ENCODE measurements at places on chromosomes 6 and 20. TPM values are rescaled to one million over a fixed set of nuclear protein-coding genes. Genes with fewer than 3 reads are reported as not detected.
A peak's percentile ranks its signal among the peaks of the same experiment; 100 is the strongest.

GRCh38 chr6:13452346-13453117 lies 34.9 kb downstream of the GFOD1 start:
- DNase-seq = no peak
- no peak overlapping the region for H3K27ac ChIP-seq

The SLC22A16 gene
- not detected for total RNA-seq

The SAMD5 gene
- total RNA-seq = 0.72 TPM

The BACH2 gene
- total RNA-seq = 0.41 TPM

The MUCL3 gene
- not detected for total RNA-seq

DNA sequence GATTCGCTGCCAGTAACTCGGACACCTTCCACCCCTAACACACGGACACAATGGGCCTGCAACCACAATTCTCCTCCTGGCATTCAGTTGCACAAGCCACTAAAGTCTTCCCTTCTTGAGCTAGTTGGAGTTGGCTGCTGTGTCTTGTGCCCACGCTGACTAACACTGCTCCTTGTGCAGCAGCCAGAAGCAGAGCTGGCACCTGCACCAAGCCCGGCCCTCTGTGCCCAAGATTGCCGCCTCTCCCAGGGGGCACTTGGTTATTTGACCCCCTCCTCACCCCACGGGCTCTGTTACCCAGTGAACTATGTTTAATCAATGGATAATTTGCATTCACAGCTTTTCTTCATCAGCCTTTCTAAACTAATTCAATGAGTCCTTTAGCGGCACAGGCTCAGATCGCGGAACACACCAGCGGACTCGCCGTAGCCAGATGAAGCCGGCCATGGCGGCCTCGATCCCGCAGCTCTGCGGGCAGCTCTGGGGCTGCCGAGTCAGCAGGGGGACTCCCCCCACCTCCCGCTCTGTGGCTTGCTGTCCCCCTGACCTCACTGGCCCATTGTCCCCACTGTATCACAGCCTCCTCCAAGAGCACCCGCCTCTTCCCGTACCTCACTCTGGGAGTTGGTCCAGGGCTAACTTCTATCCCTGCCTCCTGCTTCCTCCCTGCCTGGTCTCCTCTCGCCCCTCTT lies 94.8 kb upstream of the AFDN start:
- no peaks in the 10 kb centered on the region for H3K4me1 ChIP-seq
- no peak overlapping the region for H3K4me3 ChIP-seq
- H3K27me3 ChIP-seq = no peaks in the 10 kb centered on the region
- peak; percentile 39 for DNase-seq
- H3K36me3 ChIP-seq = no peaks in the 10 kb centered on the region
- no peak overlapping the region for H3K27ac ChIP-seq

- H3K27ac ChIP-seq = no peak overlapping the region
- no peaks in the 10 kb centered on the region for H3K27me3 ChIP-seq
- no peaks in the 10 kb centered on the region for H3K36me3 ChIP-seq
- no peak overlapping the region for H3K4me3 ChIP-seq
These were observed 159.2 kb downstream of the ANKRD60 start for GRCh38 chr20:58069207-58069606.

The HTR1B gene
- total RNA-seq = 0.06 TPM

DNA sequence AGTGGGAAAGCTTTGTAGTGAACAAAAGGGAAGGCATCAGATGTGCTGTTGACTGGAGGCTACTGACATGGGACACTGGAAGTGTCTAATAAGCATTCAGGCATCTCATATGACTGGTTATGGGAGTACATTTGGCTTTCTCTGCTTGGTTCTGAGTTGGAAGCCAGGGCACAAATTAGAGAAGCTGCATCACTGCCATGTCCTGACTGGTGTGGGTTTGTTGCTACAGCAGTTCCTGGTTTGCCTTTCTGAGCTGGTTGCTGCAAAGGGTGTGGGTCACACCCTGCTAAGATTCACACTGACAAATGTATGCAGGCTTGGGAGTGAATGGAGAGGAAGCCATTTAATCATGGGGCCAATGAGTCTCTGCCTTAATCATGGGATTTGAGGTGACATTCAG lies 36.2 kb upstream of the NANP start:
- H3K4me3 ChIP-seq = no peak overlapping the region
- no peaks in the 10 kb centered on the region for H3K27me3 ChIP-seq
- no peaks in the 10 kb centered on the region for H3K36me3 ChIP-seq
- H3K27ac ChIP-seq = no peak overlapping the region

- DNase-seq = no peak
- no peaks in the 10 kb centered on the region for H3K36me3 ChIP-seq
- H3K4me3 ChIP-seq = no peak overlapping the region
- H3K27me3 ChIP-seq = no peaks in the 10 kb centered on the region
- H3K4me1 ChIP-seq = no peaks in the 10 kb centered on the region
These were observed 116.4 kb upstream of the KCNQ5 start for GRCh38 chr6:72505446-72505845.

DNA sequence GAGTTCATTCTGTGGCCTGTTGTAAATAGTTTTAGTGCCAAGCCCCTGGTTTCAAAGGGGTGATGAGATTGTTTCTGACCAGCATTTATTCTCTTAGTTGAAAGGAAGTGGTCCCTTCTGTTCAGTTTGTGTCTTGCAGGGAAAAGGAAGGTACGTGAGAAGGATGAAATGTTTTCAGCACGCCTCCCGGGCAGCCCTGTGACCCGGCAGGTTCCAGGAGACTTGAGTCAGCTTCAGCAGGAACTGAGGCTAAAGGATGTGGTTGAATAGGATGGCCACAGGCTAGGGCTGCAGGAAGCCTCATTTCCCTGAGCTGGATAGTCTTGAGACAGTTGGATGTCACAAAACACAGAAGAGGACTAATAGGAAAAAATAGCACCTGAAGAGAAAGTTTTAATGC lies 132.4 kb upstream of the SYNDIG1 start:
- no peak overlapping the region for H3K27ac ChIP-seq
- H3K27me3 ChIP-seq = no peaks in the 10 kb centered on the region
- H3K4me1 ChIP-seq = no peaks in the 10 kb centered on the region
- H3K4me3 ChIP-seq = no peak overlapping the region

The SLC26A8 gene
- 0.10 TPM for total RNA-seq

DNA sequence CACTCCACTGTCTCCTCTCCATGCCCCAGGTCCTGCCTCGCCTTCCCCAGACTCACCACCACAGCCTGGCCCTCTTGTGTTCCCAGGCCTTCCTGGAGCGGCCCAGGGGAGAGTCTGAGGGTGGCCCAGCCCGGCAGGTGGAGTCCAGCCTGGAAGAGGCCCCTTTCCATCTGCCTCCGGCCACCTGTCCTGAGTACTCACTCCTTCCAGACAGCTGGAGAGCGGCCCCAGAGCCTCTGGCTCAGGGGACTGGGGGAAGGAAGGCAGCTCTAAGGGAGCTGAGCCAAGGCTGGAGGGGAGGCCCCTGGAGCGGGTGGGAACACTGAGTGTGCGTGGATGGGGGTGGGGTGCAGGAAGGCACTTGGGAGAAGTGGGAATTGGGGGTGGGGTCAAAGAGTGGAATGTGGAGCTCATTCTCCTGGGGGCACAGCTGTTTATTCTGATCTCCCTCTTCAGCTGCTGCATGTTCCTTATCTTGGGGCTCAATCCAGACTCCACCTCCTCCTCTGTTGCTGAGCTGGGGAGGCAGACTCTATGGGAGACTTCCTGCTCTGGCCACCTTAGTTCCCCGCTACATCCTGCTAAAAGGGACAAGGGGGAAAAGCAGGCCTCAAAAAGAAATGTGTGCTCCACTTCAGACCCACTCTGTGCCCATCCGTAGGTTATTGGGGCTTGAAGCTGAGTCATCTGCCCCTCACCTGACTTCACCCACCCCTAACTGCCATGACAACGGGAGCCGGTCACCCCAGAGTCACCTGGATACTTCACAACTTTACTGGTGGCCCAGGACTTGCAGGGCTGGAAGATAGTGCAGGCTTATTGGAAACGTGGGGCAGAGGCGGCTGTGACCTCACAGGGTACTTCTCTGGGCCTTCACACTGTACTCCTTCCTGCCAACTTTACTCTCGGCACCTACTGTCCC lies 19.5 kb upstream of the TAF8 start:
- no peaks in the 10 kb centered on the region for H3K27me3 ChIP-seq
- no peak for DNase-seq
- H3K4me1 ChIP-seq = peaks cover 3% of the 10 kb centered on the region
- no peak overlapping the region for H3K4me3 ChIP-seq

DNA sequence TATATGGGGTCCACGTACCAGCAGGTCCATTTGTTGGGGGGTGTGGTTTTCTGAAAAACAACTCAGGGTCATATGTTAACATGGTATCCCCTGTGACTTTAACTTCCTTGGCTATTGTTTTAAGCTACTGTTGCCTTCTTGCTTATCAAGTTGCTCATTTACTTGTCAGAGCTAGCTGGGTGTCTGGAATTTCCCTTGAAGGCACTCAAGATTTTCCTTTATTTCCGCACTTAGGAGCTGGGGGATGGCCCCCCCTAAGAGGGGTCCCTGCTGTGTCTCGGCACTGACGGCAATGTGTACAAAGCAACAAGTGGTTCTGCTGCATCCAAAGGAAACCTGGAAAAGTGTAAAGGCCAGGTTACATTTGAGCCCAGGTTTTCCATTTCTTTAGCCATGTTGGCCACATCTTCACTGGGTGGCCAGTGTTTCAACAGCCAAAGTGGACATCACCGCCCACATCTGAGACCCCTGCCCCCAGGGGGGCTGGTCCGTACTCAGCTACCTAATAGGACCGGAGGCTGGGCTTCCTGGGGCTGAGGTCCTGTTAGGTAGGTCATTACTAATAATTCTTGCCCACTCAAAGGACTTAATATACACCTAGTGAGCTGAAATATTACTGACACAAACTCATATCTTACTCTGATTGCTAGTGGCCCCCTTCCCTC lies 24.8 kb upstream of the SYNDIG1 start:
- H3K4me1 ChIP-seq = no peaks in the 10 kb centered on the region
- H3K27ac ChIP-seq = no peak overlapping the region
- DNase-seq = no peak

DNA sequence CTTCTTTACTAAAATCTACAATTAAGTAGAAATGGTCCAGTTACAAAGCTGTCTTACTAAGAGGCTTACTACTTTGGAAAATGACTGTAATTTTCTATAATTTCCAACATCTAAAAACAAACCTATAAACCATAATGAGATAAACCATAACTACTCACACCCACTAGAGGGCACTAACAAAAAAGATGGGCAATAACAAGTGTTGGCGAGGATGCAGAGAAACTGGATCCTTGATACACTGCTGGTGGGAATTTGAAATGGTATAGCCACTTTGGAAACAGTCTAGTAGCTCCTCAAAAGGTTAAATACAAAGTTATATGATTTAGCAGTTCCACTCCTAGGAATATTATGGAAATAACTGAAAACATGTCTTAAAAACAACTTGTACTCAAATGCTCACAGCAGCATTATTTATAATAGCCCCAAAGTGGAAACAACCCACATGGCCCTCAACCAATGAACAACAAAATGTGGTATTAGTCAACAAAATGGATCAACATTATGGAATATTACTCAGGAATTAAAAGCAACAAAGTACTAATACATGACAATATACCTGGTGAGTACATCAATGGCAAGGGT lies 50.6 kb downstream of the GJA10 start:
- no peak overlapping the region for H3K4me3 ChIP-seq
- no peak for DNase-seq
- H3K27me3 ChIP-seq = no peaks in the 10 kb centered on the region
- H3K27ac ChIP-seq = no peak overlapping the region
- H3K36me3 ChIP-seq = no peaks in the 10 kb centered on the region

- H3K36me3 ChIP-seq = no peaks in the 10 kb centered on the region
- no peak for DNase-seq
- H3K4me3 ChIP-seq = no peak overlapping the region
- H3K27me3 ChIP-seq = no peaks in the 10 kb centered on the region
These were observed 495 bp upstream of the ARMC2 start for GRCh38 chr6:108847738-108848115.

DNA sequence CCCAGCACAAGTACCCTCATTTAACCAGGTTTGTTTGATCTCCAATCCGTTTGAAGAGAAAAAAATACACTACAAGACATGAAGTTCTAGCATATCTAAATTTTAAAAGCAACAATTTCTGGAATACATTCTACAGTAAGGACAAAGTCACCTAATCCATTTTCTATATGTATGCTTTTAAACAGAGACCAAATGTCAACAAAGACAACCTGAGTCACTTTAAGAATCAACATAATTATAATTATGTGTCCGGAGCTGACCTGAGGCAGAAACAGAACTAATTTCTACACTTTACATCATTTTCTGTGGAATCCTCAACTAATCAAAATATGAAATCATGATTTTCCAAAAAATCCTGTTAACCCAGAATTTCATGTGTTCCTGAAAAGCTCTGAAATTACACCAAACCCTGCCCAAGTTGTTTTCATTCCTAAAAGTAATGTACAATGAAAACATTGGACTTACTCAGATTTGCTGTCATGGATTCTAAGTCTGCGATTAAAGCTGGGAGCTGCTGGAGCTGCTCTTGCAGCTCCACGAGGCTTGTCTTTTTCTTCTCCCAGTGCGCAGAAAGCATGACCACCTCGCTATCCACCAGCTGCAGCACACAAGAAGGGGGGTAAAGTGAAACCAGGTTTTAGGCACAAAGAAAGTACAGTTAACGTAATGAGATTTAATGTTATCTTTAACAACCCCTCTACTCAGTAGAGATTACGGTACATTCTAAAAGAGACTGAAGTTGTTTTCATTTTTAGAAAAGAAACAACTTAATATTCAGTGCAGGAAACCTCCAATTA lies 35.8 kb downstream of the DTNBP1 start:
- H3K27ac ChIP-seq = no peak overlapping the region
- DNase-seq = no peak
- no peak overlapping the region for H3K4me3 ChIP-seq
- H3K4me1 ChIP-seq = peaks cover 18% of the 10 kb centered on the region
- H3K27me3 ChIP-seq = no peaks in the 10 kb centered on the region

DNA sequence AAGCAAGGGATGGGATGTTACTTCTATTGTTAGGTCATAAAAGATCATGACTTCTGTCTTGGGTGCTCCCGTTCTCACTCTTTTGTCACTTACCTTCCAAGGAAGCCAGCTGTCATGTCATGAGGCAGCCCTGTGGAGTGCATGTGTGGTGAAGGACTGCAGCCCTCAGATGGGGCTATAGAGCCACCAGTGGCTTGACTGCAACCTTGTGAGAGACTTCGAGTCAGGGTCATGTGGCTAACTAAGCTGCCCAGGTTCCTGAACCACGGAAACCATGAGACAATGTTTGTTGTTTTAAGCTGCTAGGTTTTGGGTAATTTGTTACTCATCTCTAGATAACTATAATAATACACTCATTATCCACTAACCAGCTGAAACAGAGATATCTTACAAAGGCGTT lies 477.1 kb downstream of the BTBD3 start:
- no peak overlapping the region for H3K27ac ChIP-seq
- H3K36me3 ChIP-seq = no peaks in the 10 kb centered on the region

GRCh38 chr6:106180208-106180607 lies 94.1 kb downstream of the PRDM1 start:
- no peaks in the 10 kb centered on the region for H3K27me3 ChIP-seq
- H3K27ac ChIP-seq = no peak overlapping the region

- no peaks in the 10 kb centered on the region for H3K36me3 ChIP-seq
- peaks cover 12% of the 10 kb centered on the region for H3K4me1 ChIP-seq
- peak overlapping the region; percentile 49 for H3K27ac ChIP-seq
- DNase-seq = peak; percentile 73
- H3K27me3 ChIP-seq = no peaks in the 10 kb centered on the region
- no peak overlapping the region for H3K4me3 ChIP-seq
These were observed 200.9 kb downstream of the EDN1 start for GRCh38 chr6:12490904-12491571.

GRCh38 chr6:5278047-5278446 lies 16.7 kb downstream of the FARS2 start:
- DNase-seq = no peak
- no peak overlapping the region for H3K27ac ChIP-seq
- no peaks in the 10 kb centered on the region for H3K27me3 ChIP-seq
- H3K4me3 ChIP-seq = no peak overlapping the region
- no peaks in the 10 kb centered on the region for H3K4me1 ChIP-seq

- DNase-seq = no peak
- H3K27ac ChIP-seq = no peak overlapping the region
- H3K4me3 ChIP-seq = no peak overlapping the region
- no peaks in the 10 kb centered on the region for H3K4me1 ChIP-seq
These were observed 1260.8 kb upstream of the GJE1 start for GRCh38 chr6:140871911-140872310.
